ENCODE measurements at places on chromosomes 12 and 14. TPM values are rescaled to one million over a fixed set of nuclear protein-coding genes. Genes with fewer than 3 reads are reported as not detected.

ACSM4 gene
- not detected for total RNA-seq

C12orf54 gene
- total RNA-seq: 9.5 TPM

CDCA3 gene
- 5.4 TPM for total RNA-seq

C14orf93 gene
- total RNA-seq: 6.6 TPM

TIGAR gene
- 39.4 TPM for total RNA-seq

SLC5A8 gene
- not detected for total RNA-seq

GCH1 gene
- total RNA-seq: 28.8 TPM

DAO gene
- total RNA-seq: 1.4 TPM

TAS2R9 gene
- total RNA-seq: 0.69 TPM

FOXA1 gene
- total RNA-seq: 10.6 TPM

EML5 gene
- total RNA-seq: 3.4 TPM

GALC gene
- total RNA-seq: 42.3 TPM

CRIP1 gene
- total RNA-seq: 13.7 TPM

PRIMA1 gene
- total RNA-seq: 1.1 TPM

SOS2 gene
- total RNA-seq: 23.0 TPM

TMX1 gene
- total RNA-seq: 28.3 TPM

OR10AD1 gene
- 1.2 TPM for total RNA-seq

OGFOD2 gene
- 9.3 TPM for total RNA-seq

PYGL gene
- 102 TPM for total RNA-seq

HCAR2 gene
- 0.42 TPM for total RNA-seq

PCBP2 gene
- 644 TPM for total RNA-seq

PRPH gene
- 0.22 TPM for total RNA-seq

LIN7A gene
- total RNA-seq: 1.6 TPM

OTOGL gene
- total RNA-seq: 8.0 TPM

TEX22 gene
- 0.32 TPM for total RNA-seq

RND1 gene
- total RNA-seq: 2.8 TPM

RNASE3 gene
- not detected for total RNA-seq

TTC9 gene
- total RNA-seq: 3.1 TPM

CCDC177 gene
- 3.3 TPM for total RNA-seq

EGLN3 gene
- total RNA-seq: 2.6 TPM

TCL1B gene
- 0.23 TPM for total RNA-seq

HOXC10 gene
- 0.63 TPM for total RNA-seq

CIROP gene
- total RNA-seq: 0.05 TPM

DDX23 gene
- total RNA-seq: 94.8 TPM

CELA1 gene
- not detected for total RNA-seq

SLCO1B1 gene
- not detected for total RNA-seq

HDAC7 gene
- 34.4 TPM for total RNA-seq

PXMP2 gene
- 38.1 TPM for total RNA-seq

KIF26A gene
- 14.2 TPM for total RNA-seq

TMTC2 gene
- 49.3 TPM for total RNA-seq

ASCL4 gene
- total RNA-seq: 0.23 TPM

DIO3 gene
- total RNA-seq: 2.2 TPM

NXPH4 gene
- total RNA-seq: 11.3 TPM

NANOG gene
- 1.3 TPM for total RNA-seq

APOF gene
- total RNA-seq: 0.36 TPM

OVCH1 gene
- total RNA-seq: 0.09 TPM

FAM90A1 gene
- total RNA-seq: 0.82 TPM

NOC4L gene
- total RNA-seq: 10.5 TPM

SLC10A1 gene
- 1.1 TPM for total RNA-seq

DBX2 gene
- total RNA-seq: not detected

RPGRIP1 gene
- total RNA-seq: not detected

EXOC3L4 gene
- 1.3 TPM for total RNA-seq

AKAP5 gene
- total RNA-seq: 5.6 TPM
